ENCODE measurements at places on chromosomes 1 and 21.

DNA sequence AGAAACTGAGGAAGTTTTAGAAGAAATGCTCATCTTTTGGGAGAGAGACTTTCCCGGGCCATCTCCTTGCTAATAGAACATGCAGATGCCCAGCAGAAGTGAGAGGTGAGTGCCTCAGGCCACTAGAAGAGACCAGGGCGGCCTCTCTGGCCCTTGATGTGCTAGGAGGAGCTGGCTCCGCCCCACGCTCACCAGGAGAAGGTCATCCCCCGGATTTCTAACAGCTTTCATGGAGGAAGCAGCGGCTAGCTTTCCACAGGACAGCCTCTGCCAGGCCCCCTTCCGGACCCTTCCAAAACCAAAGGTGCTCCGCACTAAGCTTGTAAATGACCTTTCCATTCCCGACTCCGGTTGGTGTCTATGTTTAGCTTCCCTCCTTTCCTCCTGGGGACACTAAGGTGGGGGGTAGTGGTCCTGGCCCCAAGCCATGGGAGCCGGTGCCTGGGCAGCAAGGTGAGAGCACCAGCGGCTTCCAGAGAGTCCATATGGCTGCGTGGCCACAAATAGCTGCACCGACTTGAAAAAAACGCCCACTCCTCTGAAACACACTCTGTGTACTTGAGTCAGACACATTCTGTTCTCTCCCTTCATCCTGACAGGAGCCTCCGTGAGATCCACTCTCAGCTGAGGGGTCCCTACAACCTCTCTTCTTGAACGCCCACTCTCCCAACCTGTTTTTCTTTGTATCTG lies 249.9 kb downstream of the TNR start:
- no peak for DNase-seq

DNA sequence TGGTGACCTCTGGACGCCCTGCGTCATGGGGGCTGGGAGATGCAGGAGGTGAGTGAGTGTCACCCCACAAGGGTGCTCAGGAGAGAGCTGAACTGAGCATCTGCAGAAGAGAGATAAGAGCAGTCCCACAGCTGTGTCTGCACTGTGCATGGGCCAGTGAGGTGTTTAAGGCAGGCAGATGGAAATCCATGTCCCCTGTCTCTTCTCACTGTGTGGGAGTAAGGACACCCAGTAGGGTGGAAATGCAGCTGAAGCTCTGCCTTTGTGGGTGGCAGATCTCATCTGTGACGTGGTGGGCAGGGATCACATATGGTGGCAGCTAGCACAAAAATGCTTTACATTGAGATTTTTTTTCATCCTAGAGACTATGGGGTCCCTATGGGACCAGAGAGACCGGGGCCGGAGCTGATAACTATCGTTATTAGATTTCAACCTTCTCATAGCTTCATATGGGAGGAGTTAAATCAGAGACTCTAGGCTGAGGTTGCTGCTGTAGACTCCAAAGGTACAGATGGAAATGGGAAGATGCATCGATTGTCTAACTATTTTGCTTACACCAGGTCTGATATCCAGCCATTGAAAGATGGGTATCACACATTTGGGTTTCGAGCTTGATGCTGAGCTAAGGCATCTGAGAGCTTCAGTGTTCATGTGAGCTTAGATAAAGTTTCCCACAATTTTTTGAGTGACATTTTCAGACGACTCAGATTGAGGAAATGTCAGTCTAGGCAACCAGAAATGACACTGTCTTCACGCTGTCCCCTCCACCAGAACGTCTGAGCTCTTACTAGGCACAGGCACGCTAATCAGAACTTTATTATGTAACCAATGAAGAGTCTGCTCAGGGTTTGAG lies 65.3 kb upstream of the PSEN2 start:
- no peak for DNase-seq

DNA sequence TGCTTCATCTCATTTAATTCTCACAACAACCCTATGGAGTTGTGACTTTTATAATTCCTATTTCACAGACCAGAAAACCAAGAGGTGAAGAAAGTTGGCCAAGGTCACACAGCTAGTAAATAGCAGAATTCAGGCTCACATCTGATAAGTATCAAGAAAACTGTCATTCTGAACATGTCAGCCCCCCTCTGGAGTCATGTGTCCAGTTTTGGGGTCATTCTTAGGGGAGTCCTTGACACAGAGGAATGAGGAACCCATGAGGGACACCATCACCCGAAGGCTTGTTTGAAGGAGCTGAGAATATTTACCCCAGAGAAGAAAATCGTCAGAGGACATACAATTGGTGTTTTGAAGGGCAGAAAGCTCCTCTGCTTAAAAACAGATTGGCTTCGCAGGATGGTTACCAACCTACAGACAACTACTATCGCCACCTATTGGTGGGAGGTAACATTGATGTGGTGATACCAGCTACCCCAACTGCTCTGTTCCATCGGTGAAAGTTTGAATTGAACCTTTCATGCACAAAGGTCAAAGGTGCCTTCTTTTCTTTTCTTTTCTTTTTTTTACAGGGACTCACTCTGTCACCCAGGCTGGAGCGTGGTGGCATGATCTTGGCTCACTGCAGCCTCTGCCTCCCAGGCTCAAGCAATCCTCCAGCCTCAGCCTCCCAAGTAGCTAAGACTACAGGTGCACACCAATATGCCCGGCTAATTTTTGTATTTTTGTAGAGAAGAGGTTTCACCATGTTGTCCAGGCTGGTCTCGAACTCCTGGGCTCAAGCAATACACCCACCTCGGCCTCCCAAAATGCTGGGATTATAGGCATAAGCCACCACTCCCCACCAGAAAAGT lies 31.3 kb downstream of the NCMAP start:
- no peak for DNase-seq

GRCh38 chr1:12177999-12178441 lies 11.2 kb downstream of the TNFRSF1B start:
- peak; percentile 95 for DNase-seq

DNA sequence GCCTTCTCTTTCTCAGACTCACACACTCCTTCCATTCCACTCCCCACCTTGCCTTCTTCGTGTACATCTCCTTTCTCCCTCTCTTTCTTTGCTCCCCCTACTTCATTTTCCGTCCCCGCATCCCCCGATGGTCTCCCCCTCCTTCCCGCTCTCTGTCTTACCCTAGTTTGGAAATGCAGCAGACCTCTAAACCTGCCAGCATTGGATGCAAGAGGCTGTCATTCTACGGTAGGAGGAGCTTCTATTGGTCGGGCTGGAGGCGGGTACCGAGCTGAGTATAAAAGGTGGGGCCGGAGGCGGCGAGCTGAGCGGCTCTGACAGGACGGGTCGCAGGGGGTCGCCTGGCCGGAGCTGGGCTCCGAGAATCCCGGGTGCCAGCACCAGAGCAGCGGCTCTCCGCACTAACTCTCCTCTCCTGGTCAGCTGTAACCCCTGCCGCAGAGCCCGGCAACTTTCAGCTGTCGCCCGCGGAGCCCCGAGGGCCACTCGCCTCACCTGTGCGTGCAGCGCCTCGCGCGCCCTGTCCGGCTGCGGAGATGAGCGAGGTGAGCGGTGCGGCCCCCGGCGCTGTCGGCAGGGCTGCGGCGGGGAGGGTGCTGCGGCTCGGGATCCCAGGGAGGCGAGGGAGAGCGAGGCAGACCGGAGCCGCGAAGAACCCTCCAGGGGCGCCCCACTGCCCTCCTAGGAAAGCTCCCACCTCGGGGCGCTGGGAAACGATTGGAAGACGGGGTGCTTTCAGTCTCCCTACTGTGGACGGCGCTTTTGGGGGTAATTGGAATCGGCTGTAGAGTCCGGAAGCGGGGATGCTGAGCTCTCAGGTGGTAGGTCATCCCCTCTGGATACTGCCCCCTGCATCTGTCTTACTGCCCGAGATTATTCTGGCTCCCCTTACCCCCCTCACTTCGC lies at the start of gene PCP4L1:
Gene PCP4L1, plus strand, starts transcription at position 307 of the 906 bp plus-strand sequence. Its CDS starts 230 bp downstream, at position 537.
- DNase-seq: peak; percentile 60
